Head of caudate nucleus (tissue), 42 donors: ENCODE measurements at places on chromosomes 13 and 19.

DNA sequence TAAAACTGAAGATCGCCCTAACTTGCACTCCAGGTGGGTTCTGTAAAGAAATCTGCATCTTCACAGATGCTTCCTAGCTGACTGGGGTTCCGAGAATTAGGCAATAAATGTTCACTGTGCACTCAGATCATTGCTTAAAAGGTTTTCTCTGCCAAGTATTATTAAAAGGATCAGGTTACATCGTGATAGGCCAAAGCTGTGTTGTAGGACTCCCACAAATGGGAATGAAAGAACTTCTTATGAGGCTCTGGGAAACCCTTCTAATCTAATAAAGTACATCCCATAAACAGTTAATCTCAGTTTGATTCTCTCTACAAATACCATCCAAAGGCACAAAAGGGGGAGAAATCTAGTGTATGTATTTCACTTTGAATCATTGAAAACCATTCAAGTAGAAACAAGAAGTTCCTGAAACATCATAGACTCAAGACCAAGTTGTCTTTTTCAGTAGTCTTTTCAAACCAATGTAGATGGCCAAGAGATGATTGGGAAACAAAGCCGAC, 7.1 kb upstream of the POU4F1 start:
- DNase-seq, result no peak

GRCh38 chr13:100128373-100128772, 39.5 kb downstream of the PCCA start:
- no peak for DNase-seq

GRCh38 chr19:41863209-41863931, 3.3 kb downstream of the RPS19 start:
- DNase-seq, result no peak

- DNase-seq, result no peak
Observed at GRCh38 chr19:19568802-19569756, 31.0 kb downstream of the CILP2 start.

DNA sequence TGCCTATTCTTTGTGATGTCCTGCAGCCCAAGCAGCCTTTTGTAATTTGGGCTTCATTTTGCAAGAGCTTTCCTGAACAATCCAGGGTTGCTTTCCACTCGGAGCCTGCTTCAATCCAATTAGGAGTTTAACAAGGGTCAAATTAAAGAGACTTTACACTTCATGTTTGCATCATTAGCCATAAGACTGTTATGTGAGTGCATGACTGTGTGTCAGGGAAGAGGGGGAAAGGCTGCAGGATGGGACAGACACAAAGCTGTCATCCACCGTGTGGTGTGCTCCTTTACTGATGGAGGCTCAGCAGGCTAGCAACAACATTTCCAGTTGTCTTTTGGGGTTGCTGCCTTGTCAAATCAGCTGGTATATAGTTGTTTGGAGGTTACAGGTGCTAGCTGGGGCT, 23.7 kb upstream of the MAB21L1 start:
- no peak for DNase-seq
